ENCODE measurements at places on chromosomes 3 and 15.

- H3K4me1 ChIP-seq, result peaks cover 89% of the 10 kb centered on the region
- H3K36me3 ChIP-seq, result peaks cover 16% of the 10 kb centered on the region
- no peak for DNase-seq
- no peaks in the 10 kb centered on the region for H3K27me3 ChIP-seq
Observed at GRCh38 chr3:42057561-42058211, 33.5 kb upstream of the TRAK1 start.

- H3K4me1 ChIP-seq, result peaks cover 55% of the 10 kb centered on the region
- no peak overlapping the region for H3K4me3 ChIP-seq
- H3K36me3 ChIP-seq, result peaks cover 27% of the 10 kb centered on the region
- no peaks in the 10 kb centered on the region for H3K27me3 ChIP-seq
- DNase-seq, result no peak
Observed at GRCh38 chr3:10185804-10186762, 21.4 kb downstream of the IRAK2 start.

DNA sequence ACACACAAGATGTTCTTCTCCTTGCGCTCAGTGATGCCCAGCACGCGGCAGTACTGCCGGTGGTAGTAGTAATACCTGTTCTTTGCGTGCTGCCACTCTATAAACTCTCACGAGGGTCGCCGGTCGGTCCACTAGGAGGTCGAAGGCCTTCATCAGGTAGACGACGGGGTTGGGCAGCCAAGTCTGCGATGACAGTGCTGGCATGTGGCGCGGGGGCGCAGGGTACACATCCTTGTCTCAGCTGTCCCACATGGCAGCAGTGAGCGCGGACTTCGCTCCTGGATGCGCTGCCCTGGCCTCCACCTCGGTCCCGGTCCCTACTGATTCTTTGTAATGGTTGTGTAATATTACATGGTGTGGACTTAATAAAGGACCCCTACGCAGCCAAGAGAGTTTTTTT, 50.1 kb upstream of the CGNL1 start:
- no peak overlapping the region for H3K27ac ChIP-seq
- no peak overlapping the region for H3K4me3 ChIP-seq
- H3K27me3 ChIP-seq, result peaks cover 8% of the 10 kb centered on the region
- H3K36me3 ChIP-seq, result no peaks in the 10 kb centered on the region

GRCh38 chr15:101697488-101697887, 26.8 kb downstream of the TARS3 start:
- peaks cover 38% of the 10 kb centered on the region for H3K4me1 ChIP-seq
- H3K27ac ChIP-seq, result no peak overlapping the region
- no peak overlapping the region for H3K4me3 ChIP-seq
- H3K36me3 ChIP-seq, result peaks cover 86% of the 10 kb centered on the region
- no peak for DNase-seq
- no peaks in the 10 kb centered on the region for H3K27me3 ChIP-seq

GRCh38 chr3:141106842-141107241, 55.7 kb downstream of the SPSB4 start:
- H3K4me1 ChIP-seq, result no peaks in the 10 kb centered on the region
- no peak overlapping the region for H3K27ac ChIP-seq
- peaks cover 6% of the 10 kb centered on the region for H3K27me3 ChIP-seq
- no peak for DNase-seq

Data from activated B cell treated with CpG ODN at 0.5 μM for 24 hours (primary cell).